ENCODE measurements at places on chromosomes 6 and 20. TPM values are rescaled to one million over a fixed set of nuclear protein-coding genes. Genes with fewer than 3 reads are reported as not detected.

DNA sequence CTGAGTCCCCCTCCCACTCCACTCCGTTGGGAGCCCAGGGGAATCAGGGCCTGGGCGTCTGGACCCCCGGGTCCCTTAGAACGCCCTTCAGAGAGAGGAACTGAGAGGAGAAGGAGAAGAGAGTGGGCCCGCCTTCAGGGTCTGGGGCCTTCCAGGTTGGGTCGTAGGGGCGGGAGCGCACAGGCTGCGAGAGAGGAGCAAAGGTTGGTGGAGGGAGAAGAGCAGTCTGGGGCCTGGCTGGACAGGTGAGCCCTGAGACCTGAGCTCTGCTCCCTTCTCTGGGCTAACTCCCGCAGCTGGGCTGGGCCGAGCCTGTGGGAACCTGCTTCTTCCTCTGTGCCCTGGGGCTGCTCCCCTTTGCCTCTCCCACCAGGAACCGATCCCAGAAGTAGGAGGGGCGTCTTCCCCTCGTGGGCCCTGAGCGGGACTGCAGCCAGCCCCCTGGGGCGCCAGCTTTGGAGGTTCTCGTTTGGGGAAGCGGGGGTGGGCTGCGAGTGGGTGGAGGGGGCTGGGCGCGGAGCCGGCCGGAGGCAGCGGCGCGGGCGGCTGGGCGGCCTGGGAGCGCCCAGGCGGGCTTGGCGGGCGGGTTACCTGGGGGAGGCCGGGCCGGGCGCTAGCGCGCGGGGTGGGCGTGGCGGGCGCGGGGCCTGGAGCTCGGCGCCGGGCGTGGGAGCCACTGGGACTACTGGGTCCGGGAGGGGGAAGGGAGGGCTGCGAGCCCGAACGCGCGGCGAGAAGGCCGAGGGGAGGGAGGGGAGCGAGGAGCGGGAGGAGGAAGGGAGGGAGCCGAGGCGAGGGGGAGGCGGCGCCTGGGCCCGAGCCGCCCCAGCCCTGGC lies at the start of gene DDR1:
Gene DDR1, plus strand, starts transcription at position 835 of the 836 bp plus-strand sequence. CDS start 4,211 bp downstream, outside the sequence.
- no peak for DNase-seq

DNA sequence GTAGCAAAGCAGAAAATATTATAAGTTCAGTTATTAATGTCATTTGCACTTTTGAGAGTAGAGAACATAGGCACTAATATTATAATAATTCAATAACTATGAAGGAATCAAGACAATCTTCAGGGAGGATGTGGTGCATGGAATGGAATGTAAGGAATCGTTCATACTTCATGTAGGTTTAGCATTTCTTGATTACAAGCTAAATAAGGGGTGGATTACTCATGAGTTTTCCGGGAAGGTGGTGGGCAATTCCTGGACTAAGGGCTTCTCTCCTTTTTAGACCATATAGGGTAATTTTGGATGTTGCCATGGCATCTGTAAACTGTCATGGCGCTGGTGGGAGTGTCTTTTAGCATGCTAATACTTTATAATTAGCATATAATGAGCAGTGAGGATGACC lies 9.1 kb upstream of the BTNL2 start:
- no peak for DNase-seq

DNA sequence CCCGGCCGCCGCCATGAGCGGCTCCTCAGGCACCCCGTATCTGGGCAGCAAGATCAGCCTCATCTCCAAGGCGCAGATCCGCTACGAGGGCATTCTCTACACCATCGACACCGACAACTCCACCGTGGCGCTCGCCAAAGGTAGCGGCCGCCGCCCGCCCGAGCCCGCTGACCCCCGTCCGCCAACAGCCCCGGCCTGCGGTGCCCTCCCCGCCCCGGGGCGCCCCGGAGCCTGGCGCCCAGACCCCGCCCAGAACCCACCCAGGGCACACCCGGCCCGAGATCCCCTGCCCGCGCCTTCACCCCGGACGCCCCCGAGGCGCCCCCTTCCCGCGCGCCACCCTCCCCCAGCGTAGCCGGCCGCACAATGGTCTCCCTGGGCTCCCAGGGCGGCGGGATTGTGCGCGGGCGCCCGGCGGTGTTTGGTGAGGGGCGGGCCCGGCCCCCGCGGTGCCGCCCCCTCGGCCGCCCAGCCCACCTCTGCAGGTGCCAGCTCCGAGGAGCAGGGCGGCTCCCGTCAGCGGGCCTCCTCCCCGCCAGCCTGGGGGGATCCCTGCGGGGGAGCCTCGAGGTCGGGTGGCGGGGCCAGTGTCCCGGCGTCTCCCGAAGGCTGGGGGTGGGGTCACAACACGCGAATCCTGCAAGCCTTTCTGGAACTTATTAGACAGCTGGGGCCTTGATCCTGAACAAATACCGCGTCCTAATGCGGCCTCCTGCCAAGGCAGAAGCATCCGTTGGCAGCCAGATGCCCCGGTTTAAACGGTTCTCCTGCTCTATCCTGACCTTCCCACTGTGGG lies 577 bp downstream of the LSM14B start:
- no peak for DNase-seq

- DNase-seq: no peak
Observed at GRCh38 chr6:23650676-23651075, 475.3 kb upstream of the NRSN1 start.

DNA sequence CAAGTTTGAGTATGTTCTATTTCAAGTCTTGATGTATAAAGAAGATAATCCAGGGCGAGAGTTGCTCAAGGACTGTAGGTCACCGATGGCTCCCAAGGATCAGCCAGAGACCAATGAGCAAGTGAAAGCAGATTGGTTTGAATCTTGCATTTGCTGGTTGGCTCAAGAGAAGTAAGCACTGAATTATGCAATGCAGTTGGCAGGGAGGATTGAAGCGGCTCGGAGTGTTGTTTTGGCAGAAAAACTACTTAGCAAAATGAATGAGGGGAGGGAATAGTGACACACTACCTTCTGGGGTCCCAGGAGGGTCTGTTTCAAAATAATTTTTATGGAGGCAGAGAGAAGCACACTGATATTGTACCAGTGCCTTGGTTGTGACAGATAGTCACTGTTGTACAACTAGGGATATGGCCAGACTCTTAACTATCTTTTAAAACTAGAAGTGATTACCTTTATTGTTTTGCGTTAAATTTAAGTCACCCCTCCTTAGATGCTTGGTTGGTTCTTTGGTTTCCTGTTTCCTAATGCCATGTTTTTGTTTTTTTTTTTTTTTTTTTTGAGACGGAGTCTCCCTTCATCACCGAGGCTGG lies 15.7 kb downstream of the SASH1 start:
- no peak for DNase-seq

DNA sequence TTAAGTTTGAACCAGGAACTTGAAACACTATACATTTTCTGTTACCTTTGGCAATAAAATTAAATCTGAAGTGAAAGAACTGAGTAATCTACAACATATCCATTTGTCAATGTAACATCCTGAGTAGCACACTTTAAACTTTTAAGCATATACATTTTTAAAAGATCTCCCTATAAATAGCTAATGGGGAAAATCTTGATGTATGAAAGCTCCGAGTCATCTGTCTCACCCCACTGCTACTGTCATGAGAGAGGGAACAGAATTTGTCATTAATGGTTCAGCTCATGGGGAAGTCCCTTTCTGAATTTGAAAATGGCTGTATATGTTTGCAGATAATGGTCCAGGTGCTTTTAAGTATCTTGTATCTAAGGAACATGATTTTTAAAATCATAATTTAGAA lies 55.2 kb upstream of the NOX3 start:
- DNase-seq: no peak

DNA sequence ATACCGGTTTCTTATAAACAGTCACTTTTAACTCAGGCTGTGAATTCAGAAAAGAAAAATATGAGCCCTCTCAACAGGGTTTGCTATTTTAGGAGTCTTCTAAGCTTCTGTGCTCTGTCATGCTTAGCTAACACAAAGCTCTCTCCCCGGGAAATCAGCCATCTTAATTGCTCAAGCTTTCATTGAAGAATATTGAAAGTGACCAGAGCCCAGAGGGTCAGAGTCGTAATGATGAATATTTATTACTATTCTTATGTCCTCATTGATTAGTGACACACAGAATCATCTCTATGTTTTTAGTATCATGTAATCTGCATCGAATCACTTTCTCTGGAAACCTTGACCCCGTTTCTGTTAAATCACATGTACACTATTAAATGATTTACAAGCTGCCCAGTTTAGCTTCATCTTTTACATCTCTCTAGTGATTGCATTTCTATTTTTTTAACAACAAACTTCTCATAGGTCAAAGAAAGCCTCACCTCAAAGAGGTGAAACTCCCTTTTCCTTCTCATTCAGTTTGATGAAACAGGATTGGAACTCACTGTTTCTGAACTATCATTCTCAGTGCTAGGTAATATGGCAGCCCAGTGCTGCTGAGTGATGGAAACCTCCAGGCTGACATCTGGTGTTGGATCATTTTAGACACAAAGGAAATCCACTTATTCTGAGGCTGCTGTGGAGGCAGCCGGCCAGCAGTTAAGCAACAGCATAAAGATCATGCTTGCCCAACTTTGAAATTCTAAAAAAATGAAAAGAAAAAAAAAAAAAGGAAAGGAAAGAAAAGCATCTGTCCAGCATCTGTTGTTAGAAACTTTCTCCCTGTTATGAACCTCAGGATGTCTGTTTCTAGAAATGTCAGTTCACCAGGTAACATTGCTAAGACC lies 96.3 kb downstream of the RFPL4B start:
- DNase-seq: peak; percentile 32

GRCh38 chr6:129084406-129084805 lies 201.5 kb downstream of the LAMA2 start:
- no peak for DNase-seq

- no peak for DNase-seq
Observed at GRCh38 chr20:33653218-33653899, 8.8 kb upstream of the C20orf144 start.

WFDC9 gene
- not detected for polyA plus RNA-seq

TSPO2 gene
- polyA plus RNA-seq: 0.65 TPM

PHACTR1 gene
- 22.0 TPM for polyA plus RNA-seq

All from left renal cortex interstitium (tissue), 4 donors.